ENCODE measurements at places on chromosomes 7 and 10.

GRCh38 chr10:3487228-3487627 is 297.8 kb downstream of the KLF6 start:
- DNase-seq, result no peak

GRCh38 chr10:71743866-71744265 is 24.3 kb upstream of the C10orf105 start:
- no peak for DNase-seq

DNA sequence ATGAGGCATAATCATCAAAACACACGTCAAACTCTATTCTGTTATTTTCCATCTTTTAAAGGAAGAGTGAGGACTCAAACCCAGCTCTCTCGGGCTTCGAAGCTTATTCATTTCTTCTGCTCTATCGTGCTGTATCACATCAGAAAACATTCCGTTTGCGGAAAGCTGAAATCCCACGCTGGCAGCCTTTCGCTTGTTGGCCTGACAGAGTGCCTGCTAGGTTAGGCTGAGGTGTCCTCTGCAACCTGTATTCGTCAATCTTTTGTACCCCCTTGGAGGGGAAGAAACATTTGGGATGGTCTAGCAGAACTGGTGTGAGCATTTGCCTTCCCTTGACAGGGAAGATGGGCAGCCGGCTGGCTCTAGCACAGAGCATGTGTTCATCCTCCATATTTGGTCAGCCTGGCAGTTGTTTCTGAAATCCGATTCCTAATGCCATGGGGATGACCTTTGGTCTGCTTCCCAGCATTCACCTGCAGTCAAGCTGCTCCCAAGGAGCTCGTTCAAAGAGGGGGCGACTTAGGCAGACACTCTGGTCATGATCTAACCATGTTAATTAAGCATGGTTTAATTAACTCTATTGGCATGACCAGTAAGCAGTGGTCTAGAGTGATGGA is 55.2 kb downstream of the TACC2 start:
- peak; percentile 63 for DNase-seq

GRCh38 chr7:90180011-90180585 is 25.8 kb downstream of the STEAP1 start:
- no peak for DNase-seq

DNA sequence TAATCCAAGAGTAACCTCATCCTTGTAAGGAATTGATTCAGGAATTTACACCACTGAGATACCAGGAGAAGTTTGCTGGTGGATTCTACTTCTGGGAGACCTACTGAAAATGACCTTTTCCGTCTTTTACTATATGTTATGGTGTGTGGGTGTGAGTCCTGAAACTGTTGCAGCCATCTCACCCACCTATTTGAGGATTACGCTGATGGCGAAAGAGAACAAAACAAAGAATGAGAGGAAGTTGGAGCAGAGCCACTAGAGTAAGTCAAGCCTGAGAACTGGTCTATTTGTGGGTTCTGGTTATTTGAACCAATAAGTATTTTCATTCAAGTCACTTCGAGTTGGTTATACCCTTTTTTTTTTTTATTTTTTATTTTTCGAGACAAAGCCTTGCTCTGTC is 12.7 kb upstream of the ABCC2 start:
- DNase-seq, result no peak

- DNase-seq, result no peak
These were observed at the start of gene PRSS37 for GRCh38 chr7:141841385-141841784. Gene PRSS37, minus strand, starts transcription at chr7:141841485. Its CDS starts 436 bp downstream, at chr7:141841049.

DNA sequence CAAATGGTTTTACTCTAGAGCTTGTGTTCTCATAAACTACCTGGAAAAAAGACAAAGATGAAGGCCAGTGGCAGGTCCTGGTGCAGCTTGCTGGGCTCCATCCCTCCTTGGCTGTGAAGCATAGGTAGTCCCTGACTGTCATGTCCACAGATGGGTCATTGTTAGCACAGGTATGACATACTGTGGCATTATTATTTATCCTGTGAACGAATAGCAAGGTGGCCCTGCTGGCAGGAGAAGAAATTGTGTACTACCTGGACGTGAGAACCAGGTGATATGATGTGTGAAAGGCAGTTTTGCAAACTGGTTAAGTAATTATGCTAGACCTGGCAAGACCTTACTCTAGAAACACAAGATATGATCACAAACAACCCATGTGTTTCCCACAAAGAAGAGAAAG is 63.9 kb downstream of the CCDC71L start:
- DNase-seq, result no peak

DNA sequence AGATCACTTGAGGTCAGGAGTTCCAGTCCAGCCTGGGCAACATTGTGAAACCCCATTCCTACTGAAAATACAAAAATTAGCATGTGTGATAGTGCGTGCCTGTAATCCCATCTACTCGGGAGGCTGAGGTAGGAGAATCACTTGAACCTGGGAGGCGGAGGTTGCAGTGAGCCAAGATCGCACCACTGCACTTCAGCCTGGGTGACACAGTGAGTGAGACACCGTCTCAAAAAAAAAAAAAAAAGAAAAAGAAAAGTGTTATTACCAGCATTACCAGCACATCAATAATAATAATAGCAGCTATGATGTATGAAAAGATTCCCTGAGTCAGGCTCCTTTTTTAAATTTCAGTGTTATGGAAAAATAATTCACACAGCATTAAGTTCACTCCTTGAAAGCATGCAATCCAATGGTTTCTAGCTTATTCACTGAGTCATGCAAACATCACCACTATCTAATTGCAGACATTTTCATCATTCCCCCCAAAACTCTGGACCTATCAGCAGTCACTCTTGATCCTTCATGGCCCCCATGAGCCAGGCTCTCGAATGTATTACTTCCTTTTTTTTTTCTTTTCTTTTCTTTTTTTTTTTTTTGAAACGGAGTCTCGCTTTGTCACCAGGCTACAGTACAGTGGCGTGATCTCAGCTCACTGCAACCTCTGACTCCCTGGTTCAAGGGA is 228.4 kb downstream of the FANK1 start:
- peak; percentile 0 for DNase-seq

- DNase-seq, result no peak
These were observed 597.7 kb downstream of the NRG3 start for GRCh38 chr10:82472406-82473335.

- DNase-seq, result no peak
These were observed 29.4 kb upstream of the HNRNPH3 start for GRCh38 chr10:68302503-68302823.

DNA sequence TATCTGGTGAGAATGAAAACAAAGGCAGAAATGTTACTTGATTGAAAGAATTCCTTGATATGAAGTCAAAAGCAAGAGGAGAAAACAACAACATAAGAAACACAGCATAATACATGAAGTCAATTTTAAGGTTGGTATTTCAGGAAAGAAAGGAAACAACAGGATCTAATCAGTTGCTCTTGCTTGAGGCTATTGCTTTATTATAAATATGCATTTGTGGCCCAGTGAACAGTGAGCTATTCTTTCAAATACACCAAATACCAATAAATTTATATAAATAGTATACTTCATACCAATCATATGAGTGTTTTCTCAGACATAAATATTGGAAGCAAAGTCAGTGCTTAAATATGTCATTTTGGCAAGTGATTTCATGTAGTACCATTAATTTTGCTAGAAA is 806.6 kb downstream of the NXPH1 start:
- no peak for DNase-seq

DNA sequence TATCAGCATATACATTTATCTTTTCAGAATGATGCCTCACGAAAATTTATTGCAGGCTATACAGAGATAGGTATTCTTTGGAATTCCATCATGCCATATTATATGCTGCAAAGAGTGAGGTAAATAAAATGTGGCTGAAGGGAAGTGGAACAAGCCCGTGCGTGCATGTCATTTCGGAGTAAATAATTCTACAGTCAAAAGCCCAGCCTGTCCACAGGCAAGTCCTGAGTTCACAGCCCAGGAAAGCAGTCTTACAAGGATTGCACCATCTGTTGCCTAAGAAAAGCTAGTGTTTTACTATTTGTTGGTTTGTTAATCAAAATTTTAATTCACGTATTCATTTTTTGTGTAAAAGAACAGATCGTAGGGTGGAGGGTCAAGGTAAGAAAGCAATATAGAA is 292.4 kb upstream of the AKR1E2 start:
- DNase-seq, result no peak

DNA sequence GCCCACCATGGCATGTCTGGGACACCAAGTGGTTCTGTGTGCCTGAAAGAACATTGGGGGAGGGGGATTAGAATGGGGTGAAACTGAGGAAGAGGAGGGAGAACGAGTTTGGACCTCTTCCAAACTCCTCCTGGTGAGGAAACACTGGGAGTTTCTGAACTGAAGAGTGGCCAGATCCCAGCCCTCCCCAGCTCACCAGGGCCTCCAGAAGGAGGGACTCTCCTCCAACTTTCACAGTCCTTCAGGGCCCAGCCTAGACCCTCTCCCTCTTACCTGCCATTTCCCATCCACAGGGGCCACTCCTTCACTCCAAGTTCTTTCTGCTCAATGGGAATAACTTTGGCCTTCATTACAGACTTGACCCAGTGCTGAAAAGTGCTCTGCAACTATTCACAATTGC is 132.0 kb upstream of the FOXK1 start:
- DNase-seq, result no peak

GRCh38 chr10:133060466-133060865 is 27.3 kb upstream of the ADGRA1 start:
- DNase-seq, result no peak

GRCh38 chr10:101451261-101451660 is 97.3 kb downstream of the BTRC start:
- no peak for DNase-seq

GRCh38 chr7:86747698-86748097 is 104.0 kb downstream of the GRM3 start:
- no peak for DNase-seq

- DNase-seq, result no peak
These were observed 37.2 kb downstream of the CHN2 start for GRCh38 chr7:29231671-29232232.

DNA sequence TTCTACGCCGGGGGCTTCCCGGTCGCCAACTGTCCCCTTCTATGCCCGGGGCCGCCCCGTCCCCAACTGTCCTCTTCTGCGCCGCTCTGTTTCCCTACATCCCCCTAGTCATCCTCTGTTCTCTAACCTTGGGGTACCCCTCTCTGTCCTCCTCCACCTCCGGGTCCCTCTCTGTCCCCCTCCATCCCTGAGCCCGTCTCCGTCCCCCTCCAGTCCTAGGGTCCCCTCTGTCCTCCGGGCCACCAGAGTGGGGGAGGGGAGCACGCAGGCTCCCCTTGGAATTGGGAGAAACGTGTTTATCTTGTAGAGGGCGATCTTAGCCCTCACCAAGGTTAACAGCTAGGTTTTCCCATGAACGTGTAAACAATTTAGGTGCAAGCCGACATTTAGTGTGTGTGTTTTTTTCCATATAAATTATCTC is 852 bp upstream of the KLF6 start:
- DNase-seq, result peak; percentile 58

GRCh38 chr7:42645906-42646305 is 266.0 kb downstream of the C7orf25 start:
- DNase-seq, result no peak

DNA sequence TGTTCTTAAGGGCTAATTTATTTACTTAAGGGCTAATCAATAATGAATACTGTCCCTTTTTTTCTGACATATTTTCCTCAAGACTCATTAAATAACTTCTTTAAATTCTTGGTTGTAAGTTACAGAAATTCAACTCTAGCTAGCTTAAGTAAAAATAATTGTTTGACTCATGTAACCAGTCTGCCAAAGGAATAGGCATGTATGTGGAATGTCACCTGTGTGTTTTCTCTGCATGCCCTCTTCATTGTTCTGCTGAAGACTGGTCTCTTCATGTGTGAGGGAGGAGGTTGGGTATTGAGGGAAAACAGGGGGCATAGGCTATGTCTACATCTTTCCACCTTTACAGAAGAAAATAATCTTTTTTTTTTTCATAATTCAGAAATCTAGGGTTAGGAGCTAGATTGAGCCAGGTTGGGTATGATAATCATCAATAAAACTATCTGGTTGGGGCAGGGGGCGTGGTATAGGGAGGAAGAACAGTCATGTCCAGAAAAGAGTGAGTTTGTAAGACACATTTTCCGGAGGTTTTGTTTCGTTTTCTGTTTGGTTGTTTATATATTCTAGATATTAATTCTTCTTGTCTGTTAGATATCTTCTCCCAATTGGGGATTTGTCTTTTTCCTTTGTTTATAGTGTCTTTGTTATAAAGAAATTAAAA is 37.9 kb downstream of the EXOC4 start:
- DNase-seq, result no peak

DNA sequence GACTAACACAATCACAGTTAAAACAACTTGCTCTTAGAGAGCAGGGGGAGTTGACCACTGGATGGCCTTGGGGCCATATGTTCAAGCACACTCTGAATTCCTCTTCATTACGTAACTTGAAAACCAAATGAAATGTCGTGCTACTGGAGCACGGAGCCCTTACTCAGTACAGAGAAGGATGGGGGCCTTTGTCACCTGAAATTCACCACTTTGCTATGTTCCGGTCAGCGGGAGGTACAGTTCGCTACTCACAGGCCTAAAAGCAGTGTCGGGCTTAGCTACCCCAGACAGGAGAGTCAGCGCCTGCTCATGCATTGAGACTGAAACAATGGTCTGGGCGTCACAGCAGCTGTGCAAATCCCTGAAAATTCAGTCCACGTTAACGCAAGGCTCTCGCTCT is 39.6 kb downstream of the GLI3 start:
- no peak for DNase-seq
